Stimulated activated CD8-positive, alpha-beta memory T cell treated with anti-CD3 and anti-CD28 coated beads, Interleukin-7, amount 100 ng/mL, for 4 hours (primary cell): ENCODE measurements at places on chromosomes 16 and 17.
A peak's percentile ranks its signal among the peaks of the same experiment; 100 is the strongest.

GRCh38 chr17:21510686-21511362, 134.7 kb downstream of the KCNJ12 start:
- no peak for DNase-seq

DNA sequence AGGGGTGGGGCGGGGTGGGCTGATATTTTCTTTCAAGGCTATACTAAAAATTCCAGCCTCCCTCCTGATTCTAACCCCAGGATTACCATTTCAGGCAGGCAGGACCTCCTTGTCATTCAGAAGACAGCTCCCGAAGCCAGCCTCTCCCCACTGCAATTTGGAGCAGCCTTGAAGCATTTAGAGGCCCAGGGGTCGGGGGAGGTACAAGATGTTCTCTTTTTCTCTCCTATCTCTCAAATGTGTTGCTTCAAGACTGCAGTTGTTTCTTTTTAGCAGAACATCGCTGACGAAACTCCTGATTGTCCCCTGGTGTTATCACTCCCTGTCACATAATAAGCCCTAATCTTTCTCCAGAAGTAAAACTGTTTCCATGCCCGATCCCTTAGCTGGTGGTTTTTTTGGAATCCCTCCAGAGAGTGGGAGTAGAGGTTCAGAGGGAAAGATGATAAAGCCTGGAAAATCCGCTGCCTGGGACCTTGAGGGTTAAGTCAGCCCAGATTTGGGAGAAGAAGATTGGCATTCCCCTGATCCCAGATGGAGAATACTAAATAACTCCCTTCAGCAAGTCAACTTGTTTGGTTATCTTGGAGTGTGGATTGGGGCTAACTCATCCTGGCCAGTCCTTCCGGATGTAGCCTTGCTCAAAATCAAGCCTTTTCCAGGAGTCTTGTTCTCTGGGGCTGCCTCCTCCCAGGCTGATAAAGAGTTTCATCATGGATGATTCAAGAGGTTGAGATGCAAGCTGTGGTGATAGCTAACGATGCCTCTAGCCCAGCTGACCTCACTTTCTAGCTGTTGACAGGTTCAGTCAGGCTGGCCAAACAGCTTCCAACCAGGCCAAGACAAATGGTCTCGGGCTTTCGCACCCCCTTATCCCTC, 71.3 kb downstream of the SOX9 start:
- no peak for DNase-seq

DNA sequence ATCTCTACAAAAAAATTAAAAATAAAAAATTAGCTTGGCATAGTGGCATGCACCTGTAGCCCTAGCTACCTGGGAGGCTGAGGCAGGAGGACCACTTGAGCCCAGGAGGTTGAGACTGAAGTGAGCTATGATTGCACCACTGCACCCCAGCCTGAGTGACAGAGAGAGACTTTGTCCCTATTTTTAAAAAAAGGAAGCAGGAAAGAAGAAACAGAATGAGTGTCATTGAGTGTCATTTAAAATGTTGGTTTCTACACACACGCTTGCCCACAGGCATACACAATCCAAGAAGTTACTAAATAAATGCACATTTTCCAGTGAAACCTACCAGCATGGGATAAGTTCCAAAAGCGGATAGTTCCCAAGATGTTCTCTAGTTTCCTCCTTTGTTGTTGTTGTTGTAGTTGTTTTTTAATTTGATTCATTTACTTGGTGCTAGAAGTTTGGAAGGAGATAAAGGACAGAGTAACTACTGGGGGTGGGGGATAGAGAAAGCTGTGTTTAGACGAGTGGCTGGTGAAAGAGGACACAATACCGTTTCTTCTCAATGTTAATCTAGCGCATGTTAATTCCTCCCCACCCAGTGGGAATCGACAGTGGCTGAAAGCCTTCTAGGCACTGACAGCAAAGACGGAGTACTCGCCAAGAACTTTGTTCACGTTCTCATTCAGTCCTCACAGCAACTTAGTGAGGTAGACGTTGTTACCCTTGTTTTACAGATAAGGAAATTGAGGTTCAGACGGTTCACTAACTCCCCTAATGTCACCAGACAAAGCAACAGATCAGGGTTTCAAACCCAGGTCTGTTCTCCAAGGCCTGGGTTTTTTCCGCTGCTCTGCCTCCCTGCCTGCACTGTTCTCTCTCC, 17.3 kb downstream of the MRPS23 start:
- DNase-seq = no peak

DNA sequence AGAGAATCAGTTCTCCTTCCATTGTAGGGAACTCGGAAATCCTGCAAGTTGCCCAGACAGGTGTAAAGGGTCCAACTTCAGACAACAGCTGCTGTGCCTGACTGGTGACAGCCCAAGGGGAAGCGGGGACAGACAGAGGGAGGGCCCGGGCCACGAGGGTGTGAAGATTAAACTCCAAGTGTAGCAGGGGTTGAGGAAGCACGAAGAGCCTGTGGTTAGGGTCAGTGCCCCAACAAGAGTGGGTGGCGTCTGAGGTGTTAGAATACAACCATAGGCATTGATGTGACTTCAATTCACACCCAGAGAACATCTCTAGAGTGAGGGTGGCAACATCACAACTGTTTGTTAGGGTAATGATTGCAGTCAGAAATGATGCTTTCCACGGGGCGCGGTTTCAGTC, 39.1 kb downstream of the ASPA start:
- DNase-seq = no peak

DNA sequence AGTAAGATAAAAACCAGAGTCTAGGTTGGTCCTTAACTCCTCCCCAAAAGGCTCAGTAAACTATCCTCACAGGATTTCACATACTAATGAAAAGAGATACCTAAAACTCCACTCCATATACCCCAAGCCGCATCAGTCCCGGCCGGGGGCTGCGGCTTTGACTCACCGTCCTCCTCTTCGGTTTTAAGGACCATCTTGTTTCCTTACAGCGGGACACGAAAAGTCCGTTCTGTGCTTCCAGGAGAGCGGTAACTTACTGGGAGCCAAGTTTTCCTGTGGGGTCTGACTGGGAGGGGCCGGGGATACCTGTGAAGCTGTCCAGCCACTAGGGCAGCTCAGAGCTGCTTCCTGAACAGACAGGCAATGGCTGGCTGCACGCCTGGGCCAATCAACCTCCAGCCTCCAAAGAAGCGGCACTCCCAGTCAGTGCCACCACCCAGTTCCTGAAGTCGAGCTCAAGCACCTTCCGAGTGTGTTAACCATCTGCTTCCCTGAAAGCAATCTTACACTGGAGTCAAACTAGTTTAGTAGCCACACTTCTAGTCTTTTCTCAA, 45.5 kb downstream of the CYTH1 start:
- DNase-seq = no peak

GRCh38 chr16:73054813-73055482, 7.0 kb upstream of the ZFHX3 start:
- DNase-seq = no peak

DNA sequence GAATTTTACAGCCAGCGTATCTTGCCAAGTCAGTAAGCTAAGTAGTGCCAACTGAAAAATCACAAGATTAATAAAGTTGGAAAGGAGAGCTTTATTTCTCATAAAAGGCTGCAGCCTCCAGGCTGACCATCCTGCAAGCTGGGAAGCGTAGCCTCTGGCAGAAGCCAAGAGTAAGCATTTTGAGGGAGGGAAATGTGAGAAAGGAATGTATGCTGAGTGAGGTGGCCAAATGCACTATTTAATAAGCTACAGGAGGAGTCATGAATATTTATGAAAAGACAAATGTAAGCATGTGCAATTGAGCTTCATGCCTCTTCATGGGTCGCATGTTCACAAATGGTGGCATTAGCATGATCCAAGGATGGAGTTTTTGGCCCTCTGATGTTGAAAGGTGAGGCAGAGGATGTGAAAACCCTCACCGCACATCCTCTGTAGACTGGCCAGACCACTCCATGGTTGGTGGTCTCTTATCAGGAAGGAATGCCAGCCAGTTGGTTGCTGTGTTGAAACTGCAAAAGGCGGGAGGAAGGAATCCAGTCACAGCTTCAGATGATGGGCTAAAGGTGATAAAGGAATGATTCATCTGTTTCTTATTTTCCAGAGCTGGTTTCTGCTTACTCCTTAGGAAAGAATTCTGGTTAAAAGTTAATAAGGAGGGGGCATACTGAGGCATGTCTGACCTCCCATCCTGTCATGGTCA, 9.2 kb downstream of the KRT33B start:
- DNase-seq = no peak

- DNase-seq = peak; percentile 89
These were observed at the start of gene GGNBP2 for GRCh38 chr17:36544307-36545076. TSS of gene GGNBP2 (plus strand) at chr17:36544919. CDS start at chr17:36545725, 806 bp downstream.

DNA sequence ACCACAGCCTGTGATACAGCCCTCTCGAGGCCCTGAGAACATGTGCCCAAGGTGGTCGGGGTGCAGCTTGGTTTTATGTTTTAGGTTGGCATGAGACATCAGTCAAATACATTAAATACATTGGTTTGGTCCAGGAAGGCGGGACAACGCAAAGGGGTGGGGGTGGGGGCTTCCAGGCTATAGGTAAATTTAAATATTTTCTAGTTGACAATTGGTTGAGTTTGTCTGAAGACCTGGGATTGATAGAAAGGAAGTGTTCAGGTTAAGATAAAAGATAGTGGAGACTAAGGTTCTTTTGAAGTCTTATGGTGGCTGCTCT, 1.2 kb upstream of the ZKSCAN2 start:
- DNase-seq = no peak

GRCh38 chr17:76404976-76405563, 20.7 kb downstream of the SPHK1 start:
- DNase-seq = no peak

DNA sequence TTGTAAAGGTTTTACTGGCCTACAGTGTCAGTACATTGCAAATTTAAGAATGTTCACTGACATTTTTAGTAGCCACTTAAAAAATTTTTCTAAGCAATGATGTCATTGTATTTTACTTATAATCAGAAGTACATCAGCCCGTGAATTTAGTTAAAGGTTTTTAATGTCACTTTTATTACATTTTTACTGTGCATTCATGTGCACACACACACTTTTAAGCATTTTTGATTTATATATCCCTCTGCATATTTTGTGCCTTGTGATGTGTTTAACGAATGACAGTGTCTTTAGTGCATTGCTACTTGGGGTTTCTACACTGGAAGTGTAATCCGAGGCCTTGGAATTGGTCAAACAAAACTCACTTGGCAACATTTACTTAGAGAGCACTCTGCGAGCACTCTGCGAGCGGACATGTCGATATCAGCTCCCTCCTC, 190.4 kb downstream of the WWOX start:
- no peak for DNase-seq

GRCh38 chr17:74543891-74544760, 1.8 kb downstream of the CD300C start:
- no peak for DNase-seq

GRCh38 chr17:7177954-7178477, 1.2 kb downstream of the ASGR1 start:
- DNase-seq = no peak

DNA sequence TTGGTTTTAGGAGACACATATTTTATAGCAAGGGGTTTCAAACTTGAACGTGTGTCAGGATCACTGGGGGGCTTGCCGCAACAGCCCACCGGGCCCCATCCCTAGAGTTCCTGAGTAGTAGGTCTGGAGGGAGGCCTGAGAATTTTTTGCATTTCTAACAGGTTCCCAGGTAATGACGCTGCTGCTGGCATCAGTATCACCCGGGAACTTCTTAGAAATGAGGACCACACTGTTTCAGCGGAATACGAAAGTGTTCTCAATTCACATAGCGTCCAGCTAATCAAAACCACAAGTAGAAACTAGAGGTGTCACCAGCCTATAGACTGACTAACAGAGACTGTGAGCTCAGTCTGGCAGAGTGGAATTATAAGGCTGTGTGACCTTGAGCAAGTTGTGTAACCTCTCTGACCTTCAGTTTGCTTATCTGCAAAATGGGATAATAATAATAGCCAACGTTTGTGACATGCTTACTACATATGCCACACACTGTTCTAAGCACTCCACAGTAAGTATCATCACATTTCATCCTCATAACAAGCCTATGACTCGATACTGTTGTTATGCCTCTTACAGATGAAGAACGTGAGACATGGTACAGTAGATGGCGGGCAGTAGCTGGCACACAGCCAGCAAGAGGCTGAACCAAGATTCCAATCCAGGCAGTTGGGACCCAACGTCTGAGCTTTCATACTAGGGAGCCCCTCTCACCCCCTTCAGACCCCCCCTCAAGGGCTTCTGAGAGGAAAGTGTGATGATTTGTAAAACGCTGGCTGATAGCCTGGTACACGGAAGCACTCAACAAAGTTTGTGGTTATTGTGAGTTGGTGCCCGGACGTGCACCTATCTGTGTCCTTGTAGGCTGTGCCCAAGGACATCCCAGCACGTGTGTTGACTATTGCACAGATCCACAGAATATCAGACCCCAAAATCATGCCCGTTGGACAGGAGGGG, 4.6 kb upstream of the ICAM2 start:
- peak; percentile 19 for DNase-seq
